Activated naive CD4-positive, alpha-beta T cell (primary cell): ENCODE measurements at places on chromosomes 6 and 20.

DNA sequence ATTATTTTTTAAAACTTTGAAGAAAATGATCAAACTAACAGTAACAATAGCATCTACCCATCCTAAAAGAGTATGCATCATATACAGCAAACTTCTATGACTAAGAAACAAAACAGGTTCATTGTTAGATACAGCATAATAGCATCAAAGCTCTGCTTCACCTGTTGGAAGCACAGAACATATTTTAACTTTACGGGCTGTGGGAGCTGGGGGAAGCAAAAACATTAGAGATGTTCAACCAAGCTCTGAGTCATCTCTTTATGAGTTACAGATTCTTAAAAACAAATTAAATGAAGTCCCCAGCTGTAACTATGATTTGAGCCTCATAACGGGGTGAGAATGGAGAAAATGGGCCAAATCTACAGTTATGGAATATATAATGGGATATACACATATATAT, 63.4 kb downstream of the SYNE1 start:
- no peak for DNase-seq

DNA sequence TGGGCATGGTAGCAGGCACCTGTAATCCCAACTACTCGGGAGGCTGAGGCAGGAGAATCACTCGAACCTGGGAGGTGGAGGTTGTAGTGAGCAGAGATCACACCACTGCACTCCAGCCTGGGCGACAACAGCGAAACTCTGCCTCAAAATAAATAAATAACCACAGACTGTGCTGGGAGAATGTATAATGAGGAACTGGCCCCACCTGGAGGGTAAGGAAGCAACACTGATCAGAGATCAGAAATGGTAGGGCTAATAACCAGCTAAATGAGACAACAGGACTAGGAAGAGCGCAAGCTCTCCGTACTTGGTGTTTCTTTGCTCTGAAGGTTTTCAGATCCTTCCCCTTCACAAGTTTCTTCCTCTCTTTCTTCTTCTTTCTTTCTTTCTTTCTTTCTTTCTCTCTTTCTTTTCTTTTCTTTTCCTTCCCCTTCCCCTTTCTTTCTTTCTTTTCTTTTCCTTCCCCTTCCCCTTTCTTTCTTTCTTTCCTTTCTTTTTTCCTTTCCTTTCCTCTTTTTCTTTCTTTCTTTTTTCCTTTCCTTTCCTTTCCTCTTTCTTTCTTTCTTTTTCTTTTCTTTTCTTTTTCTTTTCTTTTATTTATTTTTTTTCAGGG, 14.6 kb downstream of the CCM2L start:
- no peak for DNase-seq

GRCh38 chr6:166949528-166950442, 6.6 kb downstream of the RNASET2 start:
- DNase-seq: no peak

GRCh38 chr6:132388291-132388690, 13.0 kb downstream of the MOXD1 start:
- DNase-seq: no peak

GRCh38 chr6:39706819-39707335, 18.3 kb downstream of the KIF6 start:
- no peak for DNase-seq

- DNase-seq: no peak
These were observed 230.2 kb downstream of the CDH4 start for GRCh38 chr20:61482056-61482887.

- DNase-seq: no peak
These were observed 5.4 kb downstream of the OR2H2 start for GRCh38 chr6:29590218-29590808.
